ENCODE measurements at places on chromosomes 2 and 18. TPM values are rescaled to one million over a fixed set of nuclear protein-coding genes. Genes with fewer than 3 reads are reported as not detected.

- no peak for DNase-seq
These were observed 88.8 kb downstream of the LRP1B start for GRCh38 chr2:142041996-142042395.

DNA sequence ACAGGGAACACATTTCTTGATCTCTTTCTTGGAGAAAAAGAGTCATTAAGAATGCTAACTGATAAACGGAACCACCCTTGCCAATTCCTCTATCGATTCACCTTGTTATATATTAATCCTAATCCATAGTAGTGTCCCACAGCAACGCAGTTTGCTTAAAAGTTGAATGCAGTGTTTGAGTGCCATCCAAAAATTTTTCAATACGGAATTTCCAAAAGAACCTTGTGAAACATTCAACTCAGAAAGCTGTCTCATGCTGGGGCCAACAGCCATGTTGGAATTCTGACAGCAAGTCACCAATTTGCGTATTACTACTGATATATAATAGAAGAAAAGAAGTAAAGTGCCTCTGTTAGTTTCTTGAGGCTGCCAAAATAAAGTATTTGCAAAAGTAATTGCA is 42.3 kb downstream of the ANXA4 start:
- no peak for DNase-seq

DNA sequence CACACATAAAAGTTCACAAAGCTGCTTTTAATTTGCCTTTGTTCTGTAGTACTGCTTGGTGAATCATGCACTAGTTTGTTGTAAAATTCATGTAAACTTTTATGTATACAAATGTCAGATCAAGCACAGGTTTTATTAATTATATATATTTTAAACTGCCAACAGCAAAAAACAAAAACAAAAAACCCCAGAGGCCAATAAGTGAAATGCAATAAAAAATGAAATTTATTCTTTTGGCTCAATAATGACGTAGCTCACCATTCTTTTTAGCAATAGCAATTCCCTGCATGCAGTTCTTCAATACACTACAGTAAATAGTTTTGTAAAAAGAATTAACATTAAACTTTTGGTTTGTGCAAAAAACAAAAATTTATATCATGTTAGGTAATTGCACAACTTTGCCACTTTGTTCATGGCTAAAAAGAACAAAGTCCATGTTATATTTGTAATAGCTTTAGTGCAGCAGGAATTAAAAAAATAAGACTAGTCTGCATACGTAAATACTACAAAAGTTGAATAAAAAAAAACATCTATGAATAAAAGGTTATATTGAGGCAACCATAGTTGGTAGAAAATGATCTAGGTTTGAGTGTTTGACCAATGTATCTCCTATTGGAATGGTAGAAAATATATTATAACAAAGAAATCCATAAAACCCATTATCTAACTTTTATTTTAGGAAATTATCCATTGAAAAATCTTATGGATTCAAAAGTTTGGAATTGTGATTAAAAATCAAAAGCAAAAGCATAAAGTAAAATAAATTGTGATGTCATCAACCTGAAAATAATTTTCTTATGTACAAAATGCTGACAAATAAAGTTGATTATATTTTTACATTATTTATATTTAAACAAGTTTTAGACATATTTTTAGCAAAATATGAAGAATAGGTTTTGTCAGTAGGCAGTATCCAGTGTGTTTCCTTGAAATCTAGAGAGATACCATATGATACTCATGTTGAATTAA is 115.6 kb downstream of the SCN3A start:
- no peak for DNase-seq

DNA sequence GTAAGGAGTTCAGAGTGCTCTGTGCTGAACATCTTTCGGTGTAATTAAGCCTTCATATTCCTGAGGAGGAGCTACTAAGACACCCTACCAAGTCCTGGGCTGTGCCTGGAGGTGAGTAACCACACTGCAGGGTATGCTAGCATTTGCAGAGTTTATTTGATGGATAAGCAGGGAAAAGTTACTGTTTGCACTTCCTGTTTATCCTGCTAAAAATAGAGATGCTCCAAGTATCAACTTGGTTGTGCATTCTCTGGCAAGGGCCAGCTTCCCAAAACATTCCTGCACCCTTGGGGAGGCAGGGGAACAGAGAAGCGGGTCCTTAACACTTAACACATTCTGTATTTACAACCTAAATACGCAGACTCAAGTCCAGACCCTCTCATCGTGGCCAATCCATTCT is 49.8 kb downstream of the PARD6G start:
- no peak for DNase-seq

DNA sequence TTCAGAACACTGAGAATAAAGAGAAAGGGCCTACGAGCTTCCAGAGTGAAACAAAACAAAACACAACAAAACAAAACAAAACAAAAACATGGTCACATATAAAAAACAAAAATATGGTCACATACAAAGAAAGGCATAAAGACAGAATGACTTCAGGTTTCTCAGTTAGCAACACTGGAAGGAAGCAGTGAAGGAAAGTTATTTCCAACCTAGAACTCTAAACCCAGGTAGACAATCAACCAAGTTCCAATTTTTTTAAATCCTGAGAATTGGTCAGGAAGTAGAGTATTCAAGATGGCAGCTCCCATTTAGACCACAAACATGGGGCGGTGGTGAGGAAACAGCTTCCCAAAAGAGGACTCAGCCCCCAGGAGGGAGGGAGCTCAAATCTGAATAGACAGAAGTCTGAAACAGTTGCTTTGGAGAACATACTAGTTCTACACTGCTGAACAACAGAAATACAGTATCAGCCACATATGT is 9.1 kb downstream of the DRC1 start:
- DNase-seq, result no peak

GRCh38 chr2:116511426-116511825 is 1303.1 kb upstream of the DDX18 start:
- DNase-seq, result no peak

DNA sequence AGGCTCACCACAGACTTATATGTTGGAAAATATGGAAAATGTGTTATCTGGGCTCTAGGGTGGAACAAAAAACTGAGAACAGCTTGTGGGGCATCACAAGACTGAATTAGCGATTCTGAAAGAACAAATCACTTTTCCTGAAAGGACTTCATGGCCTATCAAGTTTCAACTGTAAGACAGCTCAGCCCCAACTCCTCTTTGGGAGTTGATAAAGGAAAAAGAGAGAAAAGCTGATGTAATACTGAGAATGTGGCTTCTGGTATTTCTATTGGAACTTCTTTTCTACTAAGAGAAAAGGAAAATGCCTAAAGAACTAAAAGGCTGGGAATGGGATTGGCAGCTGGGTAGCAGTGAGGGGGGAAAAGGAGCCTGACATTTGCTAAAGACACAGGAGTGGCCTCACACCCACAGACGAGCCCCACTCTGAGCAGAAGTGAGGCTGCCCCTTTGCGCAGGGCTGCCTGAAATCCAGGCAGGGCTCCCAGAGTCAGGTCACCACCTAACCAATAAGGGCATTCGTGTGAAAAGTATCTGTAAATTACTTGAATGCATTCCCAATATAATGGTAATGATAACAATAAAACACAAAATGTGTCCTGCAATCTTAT is 75.6 kb downstream of the LRP2 start:
- no peak for DNase-seq

- DNase-seq, result no peak
These were observed 282.8 kb upstream of the HS6ST1 start for GRCh38 chr2:128601298-128602037.

GRCh38 chr2:111653913-111654312 is 230.1 kb downstream of the ANAPC1 start:
- DNase-seq, result no peak

DNA sequence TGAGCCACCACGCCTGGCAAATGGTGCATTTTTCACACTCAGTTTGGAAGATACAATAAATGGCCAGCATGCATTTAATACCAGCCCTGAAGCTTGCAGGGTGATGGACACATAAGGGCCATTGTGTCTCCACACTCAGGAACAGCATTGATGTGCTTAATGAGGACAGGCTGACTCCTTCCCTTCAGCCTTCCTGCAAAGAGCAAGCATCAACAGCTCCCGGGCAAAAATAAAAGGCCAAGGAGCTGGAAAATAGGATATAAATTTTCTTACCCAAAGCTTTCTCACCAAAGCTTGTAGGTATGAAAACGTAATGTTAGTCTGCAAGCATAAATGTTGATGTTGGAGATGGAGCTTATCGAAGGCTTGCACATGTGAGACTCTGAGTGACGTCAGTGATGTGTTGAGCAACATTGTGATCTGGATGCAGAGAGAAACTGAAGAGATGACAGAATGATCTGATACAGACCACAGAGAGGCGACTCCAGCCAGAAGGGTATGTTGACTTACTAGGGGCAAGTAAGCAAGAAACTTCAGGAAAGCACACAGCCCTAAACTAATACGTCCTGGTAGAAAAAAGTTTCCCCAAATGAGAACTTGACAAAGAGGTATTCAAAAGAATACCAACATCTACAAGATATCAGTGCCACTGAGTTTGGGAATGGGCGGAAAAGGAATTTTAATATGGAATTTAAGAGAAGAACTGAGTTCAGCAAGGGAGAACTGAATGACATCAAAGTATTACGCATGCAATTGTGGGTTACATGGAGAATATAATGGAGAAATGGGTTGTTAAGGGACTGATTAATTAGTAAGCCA is 256.5 kb downstream of the TGIF1 start:
- no peak for DNase-seq

DNA sequence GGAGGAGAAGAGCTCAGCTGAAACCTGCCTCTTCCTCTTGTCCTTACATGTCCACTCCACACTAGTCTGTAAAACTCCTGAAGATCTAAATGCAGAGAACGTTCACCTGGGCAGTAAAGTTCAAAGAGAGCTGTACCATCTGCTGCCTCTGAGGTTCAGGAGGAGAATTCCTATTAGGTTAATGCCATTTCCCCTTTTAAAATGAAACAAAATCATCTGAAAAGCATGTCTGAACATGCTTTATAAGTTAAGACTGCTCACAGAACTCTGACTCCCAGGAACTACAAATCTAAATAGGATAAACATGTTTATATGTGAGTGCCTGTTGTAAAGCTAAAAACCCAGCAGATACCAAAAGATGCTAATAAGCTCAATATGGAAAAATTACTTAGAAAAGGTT is 164.4 kb downstream of the AFF3 start:
- DNase-seq, result no peak

- DNase-seq, result peak; percentile 31
These were observed 1.1 kb downstream of the SH3RF3 start for GRCh38 chr2:109129921-109130722.

DNA sequence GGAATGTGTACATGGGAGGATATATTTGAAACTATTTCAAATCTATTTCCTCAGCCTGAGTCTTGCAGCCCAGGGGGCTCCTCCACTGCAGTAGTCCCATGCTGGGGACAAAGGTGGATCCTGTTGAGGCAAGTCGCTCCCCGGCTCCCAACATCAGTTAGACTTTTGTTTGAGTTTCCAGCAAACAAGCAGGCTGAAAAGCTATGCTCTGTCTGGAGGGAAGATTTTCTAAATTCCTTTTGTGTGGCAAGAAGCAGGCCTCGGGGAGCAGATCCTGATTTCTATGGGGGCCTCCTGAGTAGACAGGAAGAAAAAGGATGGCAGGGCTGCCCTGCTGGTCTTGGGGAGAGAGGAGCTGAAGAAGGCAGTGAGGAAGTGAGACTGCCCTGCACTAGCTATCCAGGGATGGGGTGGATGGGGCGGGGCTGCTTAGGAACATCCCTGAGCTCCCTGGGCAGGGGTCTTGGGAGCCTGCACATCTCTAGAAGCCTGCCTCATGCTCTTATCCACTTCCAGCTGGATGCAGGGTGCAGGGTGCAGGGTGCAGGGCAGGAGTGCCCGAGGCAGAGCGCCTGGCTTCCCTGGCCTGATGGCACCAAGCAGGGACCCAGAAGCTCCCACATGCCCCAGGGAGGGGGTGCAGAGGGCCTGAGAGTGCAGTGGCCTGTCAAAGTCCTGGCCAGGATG is 6.0 kb upstream of the CIB4 start:
- no peak for DNase-seq

GRCh38 chr2:12661489-12661888 is 55.2 kb upstream of the TRIB2 start:
- no peak for DNase-seq

DNA sequence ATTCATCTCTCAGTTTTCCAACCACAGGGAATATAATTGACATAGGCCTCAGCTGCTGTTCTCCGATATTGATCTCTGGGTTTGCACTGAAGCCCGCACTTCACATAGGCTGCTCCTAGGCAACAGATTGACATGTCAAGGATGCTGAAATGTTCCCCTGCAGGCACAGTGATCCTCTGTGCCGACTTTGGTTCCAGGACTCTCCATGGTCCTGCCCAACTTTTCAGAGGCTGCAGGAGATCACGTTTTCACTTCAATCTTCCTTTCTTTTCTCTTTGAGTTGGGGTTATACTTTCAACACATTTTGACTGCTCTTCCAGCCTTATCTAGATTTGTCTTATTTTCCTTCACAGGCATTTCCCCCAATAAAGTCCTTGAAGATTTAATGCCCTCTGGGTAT is 1361.0 kb downstream of the DSC3 start:
- DNase-seq, result no peak

DNA sequence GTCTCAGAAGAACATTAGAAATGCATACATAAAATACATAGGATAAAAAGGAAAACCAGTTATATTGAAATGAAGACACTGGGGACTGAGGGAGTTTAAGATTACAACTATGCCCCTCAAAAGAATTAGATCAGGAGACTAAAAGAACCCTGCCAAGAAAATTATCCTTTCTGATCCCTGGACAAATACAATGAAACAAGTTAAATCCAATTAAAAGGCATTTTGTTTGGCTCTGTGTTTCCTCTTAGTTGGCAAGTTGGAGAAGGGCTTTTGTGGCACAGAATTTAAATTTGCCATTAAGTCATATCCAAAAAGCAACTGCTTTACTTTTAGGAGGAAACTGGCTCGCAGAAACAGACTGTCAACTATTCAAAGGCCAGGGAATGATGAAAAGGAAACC is 99.1 kb upstream of the CD302 start:
- DNase-seq, result no peak

DNA sequence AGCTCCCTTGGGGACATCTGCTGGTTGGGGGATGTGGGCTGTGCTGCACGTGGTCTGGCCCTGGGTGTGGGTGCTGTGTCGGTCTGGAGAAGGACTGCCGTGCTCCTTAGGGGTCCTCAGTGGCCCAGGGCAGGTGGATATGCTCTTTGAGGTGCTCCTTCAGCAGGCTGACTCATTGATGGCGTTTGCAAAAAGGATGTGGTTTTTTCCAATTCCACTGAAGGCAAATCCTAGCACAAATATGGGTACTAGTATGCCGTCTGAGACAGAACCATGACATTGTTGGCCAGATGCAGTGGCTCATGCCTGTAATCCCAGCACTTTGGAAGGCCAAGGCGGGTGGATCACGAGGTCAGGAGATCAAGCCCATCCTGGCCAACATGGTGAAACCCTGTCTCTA is 3.3 kb downstream of the PPP1R7 start:
- DNase-seq, result no peak

GRCh38 chr2:215717501-215718381 is 281.9 kb upstream of the FN1 start:
- DNase-seq, result no peak

- DNase-seq, result no peak
These were observed 51.0 kb upstream of the NBEAL1 start for GRCh38 chr2:202963712-202964111.

The TACR1 gene
- total RNA-seq, result not detected

The SCN7A gene
- not detected for total RNA-seq

The ESCO1 gene
- total RNA-seq, result 18.1 TPM

The IL37 gene
- total RNA-seq, result not detected

The ICA1L gene
- 5.1 TPM for total RNA-seq

The AQP12A gene
- total RNA-seq, result not detected

The KLHL41 gene
- not detected for total RNA-seq

The SLC14A1 gene
- total RNA-seq, result 2.4 TPM
